ENCODE measurements at places on chromosomes 3 and 15.

DNA sequence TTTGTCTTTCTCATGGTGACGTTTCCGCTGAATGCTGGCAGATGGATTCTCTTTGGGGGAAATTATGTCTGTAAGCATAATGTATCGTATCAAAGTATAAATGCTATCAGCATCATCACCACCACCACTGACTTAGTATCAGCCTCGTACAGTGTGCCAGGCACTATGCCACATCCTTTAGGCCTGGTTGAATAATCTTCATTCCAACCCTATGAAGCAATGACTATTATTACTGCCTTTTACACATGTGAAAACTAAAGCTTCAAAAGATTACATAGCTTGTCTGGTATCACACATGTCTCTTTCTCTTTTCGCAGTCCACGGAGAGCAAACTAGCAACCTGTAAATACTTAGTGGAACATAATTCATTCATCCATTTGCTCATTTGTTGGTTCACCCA is 166.7 kb upstream of the PRICKLE2 start:
- no peak for DNase-seq

GRCh38 chr15:64836023-64836536 is 5.6 kb upstream of the PLEKHO2 start:
- no peak for DNase-seq

GRCh38 chr3:52570076-52570475 is 33.7 kb downstream of the UQCC5 start:
- DNase-seq = no peak

DNA sequence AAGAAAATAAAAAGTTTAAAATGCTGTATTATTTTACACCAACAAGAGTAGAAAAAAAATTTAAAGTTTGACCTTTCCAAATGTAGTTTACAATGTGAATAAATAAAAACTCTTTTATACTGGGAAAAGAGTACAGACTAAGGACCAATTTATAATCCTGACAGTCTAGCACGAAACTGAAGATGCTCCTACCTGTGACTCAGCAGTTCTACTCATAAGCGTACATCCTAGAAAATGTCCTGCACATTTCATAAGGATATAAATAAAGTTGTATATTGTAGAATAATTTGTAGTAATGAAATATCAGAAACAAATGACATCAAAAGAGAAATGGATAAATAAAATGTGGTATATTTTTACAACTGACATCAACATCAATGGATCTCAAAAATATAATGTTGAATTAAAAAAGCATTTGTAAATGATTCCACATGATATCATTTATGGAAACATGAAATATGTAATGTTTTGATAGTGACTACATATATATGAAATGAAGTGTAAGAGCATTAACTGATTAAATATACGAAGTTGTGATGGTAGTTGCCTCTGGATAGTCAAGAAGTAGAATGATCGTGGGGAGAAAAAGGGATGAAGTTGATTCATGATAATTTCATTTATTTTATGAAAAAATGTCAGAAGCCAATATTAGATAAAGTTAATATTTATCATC is 161.3 kb upstream of the CBLB start:
- no peak for DNase-seq

GRCh38 chr3:18099611-18100010 is 325.5 kb downstream of the SATB1 start:
- DNase-seq = no peak

GRCh38 chr3:87136066-87136596 is 91.0 kb upstream of the CHMP2B start:
- no peak for DNase-seq

GRCh38 chr3:27630885-27631284 is 91.2 kb downstream of the EOMES start:
- DNase-seq = no peak

DNA sequence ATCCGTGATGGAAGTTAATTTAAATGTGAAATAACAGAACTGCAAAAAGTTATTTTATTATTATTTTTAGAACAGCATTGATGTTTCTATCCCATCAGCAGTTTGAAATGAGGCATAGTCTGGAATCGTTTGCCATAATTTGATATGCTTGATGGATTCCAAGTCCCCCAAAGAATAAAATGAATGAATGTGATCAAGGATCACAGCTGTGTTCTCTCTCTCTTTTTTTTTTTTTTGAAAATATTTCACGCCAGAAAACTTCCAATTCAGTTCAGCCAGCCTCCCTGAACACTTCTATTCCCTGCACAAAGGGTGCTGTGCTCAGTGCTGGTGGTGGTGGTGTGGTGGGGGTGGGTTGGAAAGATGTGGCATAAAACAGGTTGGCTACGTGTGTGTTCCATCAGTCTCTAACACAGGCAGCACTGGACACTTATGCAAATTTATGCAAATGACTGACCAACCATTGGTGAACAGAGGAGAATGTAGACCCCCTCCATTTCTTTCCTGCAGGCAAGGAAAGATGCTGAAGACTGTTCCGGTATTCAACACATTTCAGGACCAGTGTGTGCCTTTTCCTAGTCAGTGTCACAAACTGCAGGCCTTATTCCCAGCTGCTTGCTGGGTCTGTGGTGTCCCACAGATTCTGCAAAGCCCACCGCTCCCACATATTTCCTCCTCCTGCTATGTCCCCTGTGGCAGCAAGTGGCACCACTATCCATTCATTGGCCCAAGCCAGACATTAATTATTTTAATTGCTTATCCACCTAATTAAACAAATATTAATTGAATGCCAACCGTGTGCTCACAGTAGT is 10.6 kb downstream of the ARNT2 start:
- no peak for DNase-seq

GRCh38 chr3:141419946-141420345 is 51.6 kb downstream of the ZBTB38 start:
- no peak for DNase-seq

GRCh38 chr3:17140670-17141505 is 256.1 kb downstream of the PLCL2 start:
- DNase-seq = no peak

GRCh38 chr3:111932946-111933345 is 45.9 kb upstream of the ABHD10 start:
- no peak for DNase-seq

DNA sequence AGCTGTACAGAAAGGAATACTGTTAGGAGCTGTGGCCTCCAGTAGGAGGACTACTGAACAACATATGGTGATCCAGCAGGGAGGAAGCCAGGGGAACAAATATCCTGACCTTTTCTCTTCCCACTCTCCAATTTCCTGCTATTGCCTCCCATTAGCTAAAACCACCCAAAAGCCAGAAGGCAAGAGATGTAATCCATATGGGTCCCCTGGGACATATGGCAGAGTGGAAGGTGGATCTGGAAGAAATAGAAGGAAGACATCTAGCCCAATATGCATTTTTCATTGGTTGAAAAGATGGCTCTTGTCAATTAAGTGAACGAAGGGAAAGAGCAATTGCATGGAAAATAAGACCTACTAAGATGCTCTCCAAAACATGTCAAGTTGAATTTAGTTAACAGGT is 167.2 kb downstream of the CNTN3 start:
- no peak for DNase-seq

GRCh38 chr3:48492461-48493202 is 11.3 kb downstream of the SHISA5 start:
- no peak for DNase-seq

- no peak for DNase-seq
These were observed 867 bp upstream of the DCAF1 start for GRCh38 chr3:51500632-51501131.

DNA sequence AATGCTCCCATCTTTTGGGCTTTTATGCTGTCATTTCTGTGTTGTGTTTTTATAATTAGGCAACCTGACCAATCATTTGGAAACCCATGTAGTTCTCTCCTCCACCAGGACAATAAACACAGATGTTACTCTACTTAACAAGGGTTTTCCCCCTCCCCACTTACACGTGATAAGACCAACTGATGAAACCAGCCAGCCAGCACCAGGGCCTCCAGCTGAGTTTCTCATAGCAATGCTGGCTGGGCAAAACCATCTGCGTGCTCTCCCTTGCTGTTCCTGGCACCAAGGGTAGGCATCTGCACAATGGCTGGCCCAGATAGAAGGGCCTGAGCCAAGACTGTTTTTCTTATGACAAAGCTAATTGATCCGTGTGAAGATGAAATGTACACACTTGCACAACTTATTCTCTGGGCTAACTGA is 310.4 kb downstream of the PLCL2 start:
- no peak for DNase-seq

DNA sequence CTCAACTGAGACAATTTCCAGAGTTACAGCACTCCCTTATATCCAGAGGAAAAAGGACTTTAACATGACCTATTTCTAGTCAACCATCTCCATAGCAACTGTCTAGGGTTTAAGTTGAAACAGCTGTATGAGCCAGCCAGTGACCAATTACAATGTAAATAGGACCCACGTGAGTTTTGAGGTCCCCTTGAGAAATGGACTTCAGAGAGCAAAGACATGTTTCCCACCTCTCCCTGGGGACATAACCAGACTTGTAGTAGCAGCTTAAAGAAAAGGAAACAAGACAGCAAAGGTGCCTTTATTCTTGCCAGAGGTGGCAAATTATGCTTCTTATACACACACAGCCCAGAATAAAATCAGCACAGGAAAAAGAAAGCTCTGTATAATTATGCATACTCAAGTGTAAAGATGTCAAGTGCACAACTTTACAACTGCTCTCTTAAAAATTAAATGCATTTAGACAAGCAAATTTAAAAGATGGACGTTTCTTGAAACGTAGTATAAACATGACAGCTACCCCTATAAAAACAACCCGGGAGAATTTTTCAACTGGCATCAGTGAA is 40.2 kb downstream of the SUMF1 start:
- no peak for DNase-seq

DNA sequence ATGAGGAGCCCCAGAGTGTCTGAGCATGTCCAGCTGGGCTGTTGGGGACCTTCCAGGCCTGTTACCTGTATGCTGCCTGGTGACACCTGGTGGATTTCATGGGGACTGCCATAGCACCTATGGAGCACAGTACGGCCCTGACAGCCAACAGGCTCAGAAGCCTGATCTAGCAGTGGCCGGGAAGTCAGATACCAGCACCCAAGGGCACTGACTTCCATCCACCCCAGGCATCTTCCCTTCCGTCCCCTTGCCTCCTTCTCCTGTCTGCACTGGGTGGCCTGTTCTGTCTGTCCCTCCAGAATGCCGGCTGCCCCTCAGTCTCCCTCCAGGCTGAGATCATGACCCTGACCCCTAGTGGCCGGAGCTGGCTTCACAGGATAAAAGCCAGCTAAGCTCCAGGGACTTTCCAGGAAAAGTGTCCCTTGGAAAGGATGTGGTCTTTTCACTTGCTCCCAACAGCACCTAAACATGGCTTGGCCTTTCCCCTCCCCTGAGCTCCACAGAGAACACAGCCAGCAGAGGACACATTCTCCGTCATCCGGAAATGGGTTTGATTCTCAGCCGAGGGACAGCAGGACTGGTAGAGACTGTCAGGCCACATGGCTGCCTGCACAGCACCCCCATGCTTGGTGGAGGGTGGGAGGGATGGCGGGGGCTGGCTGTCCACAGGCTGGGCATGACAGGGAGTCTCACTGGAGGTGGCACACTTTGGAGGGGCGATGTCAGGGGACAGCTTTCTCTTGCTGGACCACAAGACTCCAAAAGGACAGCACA is 9.5 kb downstream of the RPS17 start:
- DNase-seq = peak; percentile 49

DNA sequence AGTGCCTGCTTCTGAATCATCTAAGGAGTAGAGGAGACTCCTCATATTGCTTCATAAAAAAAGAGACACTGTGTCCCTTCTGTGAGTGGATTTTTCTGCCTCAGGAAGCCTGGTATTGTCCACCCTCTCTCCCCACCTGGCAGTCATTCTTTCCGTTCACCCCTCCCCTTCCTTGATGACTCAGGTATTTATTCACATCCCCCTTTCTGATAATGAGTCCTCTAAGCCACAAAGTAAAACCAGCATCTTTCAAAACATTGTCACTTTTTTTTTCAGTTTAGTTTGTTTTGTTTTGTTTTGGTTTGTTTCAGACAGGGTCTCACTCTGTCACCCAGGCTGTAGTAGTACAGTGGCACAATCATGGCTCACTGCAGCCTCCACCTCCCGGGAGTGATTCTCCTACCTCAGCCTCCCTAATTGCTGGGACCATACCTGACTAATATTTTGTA is 65.2 kb upstream of the UBE2E1 start:
- no peak for DNase-seq

- DNase-seq = no peak
These were observed 420.1 kb downstream of the EDEM1 start for GRCh38 chr3:5607581-5607980.

GRCh38 chr3:101858464-101859030 is 9.2 kb downstream of the NFKBIZ start:
- DNase-seq = no peak

GRCh38 chr3:197809356-197810020 is 18.4 kb downstream of the LRCH3 start:
- DNase-seq = no peak

- no peak for DNase-seq
These were observed 70.5 kb upstream of the BOC start for GRCh38 chr3:113140876-113141275.

- no peak for DNase-seq
These were observed 152.3 kb downstream of the FNDC3B start for GRCh38 chr3:172191629-172192028.

DNA sequence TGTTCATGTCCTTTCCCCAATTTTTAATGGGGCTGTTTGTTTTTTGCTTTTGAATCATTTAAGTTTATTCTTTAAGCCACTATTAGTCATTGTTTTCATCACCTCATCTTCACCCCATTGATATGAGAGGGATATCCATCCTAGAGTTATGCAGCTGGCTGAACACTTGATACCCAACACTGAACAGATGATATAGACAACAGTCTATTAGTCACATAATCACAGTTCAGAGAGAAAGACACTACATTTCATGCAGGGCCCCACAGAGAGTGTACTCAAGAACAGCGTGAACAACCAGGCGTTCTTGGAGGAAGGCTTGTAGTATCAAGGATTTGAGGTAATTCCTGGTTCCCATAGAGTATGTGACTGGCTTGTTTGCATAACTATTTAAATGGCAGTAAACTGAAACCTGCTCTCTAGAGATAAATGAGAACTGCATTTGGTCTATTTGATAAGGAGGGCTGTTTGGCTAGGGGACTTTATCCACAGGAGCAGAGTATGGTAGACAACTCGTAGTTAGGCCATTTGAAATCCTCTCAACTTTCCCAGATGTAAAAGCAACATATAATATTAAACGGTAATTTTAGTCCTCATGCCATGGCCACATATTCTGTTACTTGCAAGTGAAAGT is 618.7 kb downstream of the SI start:
- DNase-seq = no peak

- no peak for DNase-seq
These were observed 41.2 kb upstream of the ADPGK start for GRCh38 chr15:72824781-72825180.
